ENCODE measurements at places on chromosomes 12 and 14.

DNA sequence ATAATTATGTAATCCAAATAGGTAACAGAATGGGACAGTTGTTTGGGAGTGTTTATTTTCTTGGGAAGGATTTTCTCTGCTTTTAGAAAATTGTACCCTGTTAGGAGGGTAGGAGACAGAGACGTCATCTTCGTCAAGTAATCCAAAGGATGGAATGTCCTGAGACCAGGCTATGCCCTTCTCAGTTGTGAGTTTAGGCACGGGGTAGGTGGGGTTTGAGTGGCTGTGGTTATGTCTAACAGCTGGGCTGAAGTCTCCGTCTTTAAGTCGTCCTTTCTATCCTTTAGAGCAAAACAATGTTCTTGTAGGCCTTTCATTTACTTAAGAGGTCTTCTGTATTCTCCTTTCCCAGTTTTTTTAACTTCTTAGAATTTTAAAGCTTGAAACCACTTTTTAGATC, 5.7 kb downstream of the SOCS2 start:
- no peak for DNase-seq

DNA sequence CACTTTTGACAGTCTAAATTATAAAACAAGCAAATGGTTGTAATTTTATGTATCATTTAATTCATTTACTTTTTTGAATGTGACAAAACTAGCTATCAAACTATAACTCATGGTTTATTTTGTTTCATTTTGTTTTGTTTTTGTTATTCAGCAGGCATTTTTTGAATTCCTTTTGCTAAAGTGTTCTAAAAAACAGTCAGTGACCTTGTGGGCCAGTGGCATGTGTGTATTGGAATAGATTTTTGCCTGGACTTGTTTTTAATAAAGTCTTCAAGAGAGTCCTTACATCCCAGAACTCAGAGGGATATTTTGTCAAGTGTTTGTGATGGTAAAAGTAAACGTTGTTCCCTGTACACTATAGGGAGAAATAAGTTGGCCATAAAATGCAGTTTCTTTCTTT, 369.7 kb upstream of the SYT1 start:
- DNase-seq, result no peak

DNA sequence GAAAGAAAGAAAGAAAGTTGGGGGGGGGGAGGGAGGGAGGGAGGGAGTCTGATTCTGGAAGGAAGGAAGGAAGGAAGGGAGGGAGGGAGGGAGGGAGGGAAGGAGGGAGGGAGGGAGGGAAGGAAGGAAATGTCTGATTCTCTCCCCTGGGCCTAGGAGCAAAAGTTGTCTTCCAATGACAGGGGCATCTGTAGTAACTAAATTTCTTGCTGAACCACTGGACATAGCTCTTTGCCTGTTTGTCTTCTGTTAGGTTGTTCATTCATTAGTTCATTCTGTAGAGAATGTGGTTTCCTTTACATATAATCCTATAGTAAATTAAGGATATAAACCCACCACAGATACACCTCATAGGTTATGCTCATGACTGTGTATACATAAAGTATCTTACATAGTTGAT, 59.9 kb downstream of the GPR68 start:
- no peak for DNase-seq

GRCh38 chr14:70043001-70043400, 145.8 kb downstream of the SLC8A3 start:
- DNase-seq, result no peak

DNA sequence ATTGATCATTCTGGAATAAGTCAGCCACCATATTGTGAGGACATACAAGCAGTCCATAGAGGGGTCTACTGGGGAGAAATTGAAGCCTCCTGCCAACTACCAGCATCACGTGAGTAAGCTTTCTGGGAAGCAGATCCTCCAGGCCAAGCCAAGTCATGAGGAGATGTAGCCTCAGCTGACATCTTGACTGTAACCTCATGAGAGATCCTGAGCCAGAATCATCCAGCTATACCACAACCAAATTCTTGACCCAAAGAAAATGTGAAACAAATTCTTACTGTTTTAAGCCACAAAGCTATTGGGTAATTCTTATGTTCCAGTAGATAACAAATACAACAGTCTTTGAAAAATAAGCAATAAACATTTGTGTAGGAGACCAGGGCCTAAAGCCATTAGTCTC, 479.4 kb upstream of the DCN start:
- DNase-seq, result no peak

DNA sequence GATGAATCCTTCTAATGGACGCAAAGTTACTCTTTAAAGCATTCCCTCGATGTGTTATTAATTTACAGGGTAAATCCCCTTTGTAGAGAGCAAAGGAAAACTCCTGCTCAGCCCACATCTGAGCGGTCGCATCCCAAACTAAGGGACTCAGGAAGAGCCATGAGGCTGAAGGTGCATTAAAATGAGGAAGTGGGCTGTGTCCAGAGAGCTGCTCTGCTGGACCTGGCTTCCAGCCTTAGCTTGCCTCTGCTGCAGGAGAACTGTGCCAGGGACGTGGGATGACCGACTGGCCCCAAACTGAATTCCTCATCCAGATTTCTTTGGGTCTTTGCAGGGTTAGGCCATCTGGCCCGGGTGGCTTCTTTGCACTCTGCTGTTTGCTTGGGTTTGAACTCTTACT, 88.3 kb downstream of the FBXW8 start:
- DNase-seq, result no peak

- DNase-seq, result no peak
Measured at GRCh38 chr12:114152890-114153289, 186.8 kb upstream of the RBM19 start.

DNA sequence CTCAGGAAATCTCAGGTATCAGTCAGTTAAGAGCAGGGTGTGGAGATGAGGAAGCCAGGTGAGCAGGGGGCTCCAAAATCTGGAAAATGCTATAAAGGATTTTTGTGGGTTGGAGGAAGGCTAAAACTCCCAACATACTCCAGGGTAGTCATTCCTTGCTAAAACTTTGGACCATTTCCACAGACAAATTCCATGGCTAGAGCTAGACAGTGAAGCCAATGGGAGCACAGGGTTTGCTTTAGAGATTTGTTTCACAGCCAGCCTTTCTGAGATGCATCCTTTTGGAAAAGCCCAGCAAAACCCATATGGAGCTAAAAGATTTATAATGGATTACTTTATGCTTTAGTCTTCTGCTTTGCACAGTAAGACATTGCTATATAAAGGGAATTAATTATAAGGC, 146.5 kb downstream of the SAMD4A start:
- no peak for DNase-seq

GRCh38 chr12:25825446-25825845, 133.0 kb upstream of the RASSF8 start:
- no peak for DNase-seq

- no peak for DNase-seq
Measured at GRCh38 chr12:71303199-71303598, 136.4 kb upstream of the LGR5 start.

GRCh38 chr14:71931492-71932228, 569 bp upstream of the RGS6 start:
- DNase-seq, result peak; percentile 16

DNA sequence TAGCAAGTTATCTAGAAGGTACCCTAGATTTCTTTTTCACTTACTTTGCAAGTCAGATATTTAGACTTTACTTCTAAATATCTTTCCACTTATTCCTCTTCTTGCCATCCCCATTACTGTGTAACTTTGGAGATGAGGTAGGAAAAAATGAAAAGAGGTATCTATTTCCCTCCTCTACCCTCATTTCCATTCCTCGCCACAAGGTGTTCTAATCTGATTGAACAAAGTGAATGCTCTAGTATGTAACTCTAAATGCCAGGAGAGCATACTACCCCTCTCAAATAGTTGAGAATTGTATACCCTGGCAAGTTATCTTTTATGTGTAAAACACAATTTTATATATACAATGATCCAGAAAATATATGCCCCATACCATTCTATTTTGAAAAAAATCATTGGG, 1.7 kb upstream of the LDHB start:
- no peak for DNase-seq

- DNase-seq, result peak; percentile 14
Measured at GRCh38 chr14:56490379-56490778, 89.2 kb upstream of the TMEM260 start.

DNA sequence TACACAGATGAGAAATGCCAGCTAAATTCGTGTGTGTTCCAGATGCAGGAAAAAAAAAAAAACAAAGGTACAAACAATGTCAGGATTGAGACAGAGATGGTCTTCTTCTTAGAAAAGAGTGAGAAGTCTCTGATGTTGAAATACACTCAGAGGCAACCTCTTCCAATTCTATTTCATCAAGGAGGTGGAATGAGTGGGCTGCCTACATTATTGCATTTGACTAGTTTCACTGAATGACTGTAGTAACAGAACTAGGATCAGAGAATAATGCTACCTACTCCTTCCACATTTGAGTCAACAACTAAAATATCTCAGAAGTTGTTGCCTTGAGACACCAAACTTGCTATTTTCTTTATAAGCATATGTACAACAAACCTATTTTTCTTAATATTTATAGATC, 1332.2 kb upstream of the FLRT2 start:
- no peak for DNase-seq

- no peak for DNase-seq
Measured at GRCh38 chr14:33793398-33794110, 157.3 kb downstream of the EGLN3 start.

GRCh38 chr14:30584058-30584630, 25.2 kb downstream of the G2E3 start:
- DNase-seq, result no peak

- DNase-seq, result no peak
Measured at GRCh38 chr12:118292836-118293235, 79.9 kb downstream of the TAOK3 start.

GRCh38 chr12:80553316-80553715, 109.3 kb downstream of the PTPRQ start:
- no peak for DNase-seq

- DNase-seq, result no peak
Measured at GRCh38 chr12:106299202-106299774, 3.2 kb upstream of the TCP11L2 start.

GRCh38 chr12:11896417-11896929, 174.3 kb upstream of the BCL2L14 start:
- peak; percentile 34 for DNase-seq

GRCh38 chr14:84975241-84975902, 554.6 kb upstream of the FLRT2 start:
- no peak for DNase-seq

- DNase-seq, result no peak
Measured at GRCh38 chr14:93994919-93995682, 2.0 kb upstream of the CCDC197 start.

DNA sequence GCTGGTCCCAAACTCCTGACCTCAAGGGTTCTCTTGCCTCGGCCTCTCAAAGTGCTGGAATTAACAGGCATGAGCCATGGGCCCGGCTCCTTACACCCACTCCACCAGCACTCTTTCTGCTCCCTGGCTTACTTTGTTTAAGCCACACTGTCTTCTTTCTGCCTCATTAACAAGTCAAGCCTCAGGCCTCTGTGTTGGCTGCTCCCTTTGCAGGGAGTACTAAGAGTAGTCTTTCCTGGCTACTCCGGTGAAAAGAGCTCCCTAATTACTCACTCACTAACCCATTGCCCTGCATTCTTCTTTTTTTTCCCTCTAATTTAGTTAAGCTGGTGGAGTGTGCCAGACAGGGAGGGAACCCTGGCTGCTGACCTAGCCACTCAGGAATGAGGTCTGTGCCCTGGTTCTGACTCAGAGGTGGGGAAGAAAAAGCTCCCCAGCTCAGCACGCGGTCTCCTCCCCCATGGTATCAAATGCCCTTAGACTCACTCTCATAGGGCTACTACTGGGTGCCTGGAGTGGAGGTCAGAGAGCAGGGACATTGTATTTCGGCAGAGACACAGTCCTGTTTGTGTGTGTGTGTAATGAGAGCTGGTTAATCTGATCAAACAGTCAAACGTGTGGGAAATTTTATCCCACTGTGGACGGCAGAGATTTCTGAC, 19.8 kb downstream of the GALNT6 start:
- DNase-seq, result peak; percentile 80

GRCh38 chr12:39571351-39571750, 48.3 kb downstream of the ABCD2 start:
- no peak for DNase-seq

- DNase-seq, result no peak
Measured at GRCh38 chr14:38211255-38211735, 3.6 kb downstream of the SSTR1 start.

- no peak for DNase-seq
Measured at GRCh38 chr12:19799216-19799615, 359.9 kb downstream of the AEBP2 start.

DNA sequence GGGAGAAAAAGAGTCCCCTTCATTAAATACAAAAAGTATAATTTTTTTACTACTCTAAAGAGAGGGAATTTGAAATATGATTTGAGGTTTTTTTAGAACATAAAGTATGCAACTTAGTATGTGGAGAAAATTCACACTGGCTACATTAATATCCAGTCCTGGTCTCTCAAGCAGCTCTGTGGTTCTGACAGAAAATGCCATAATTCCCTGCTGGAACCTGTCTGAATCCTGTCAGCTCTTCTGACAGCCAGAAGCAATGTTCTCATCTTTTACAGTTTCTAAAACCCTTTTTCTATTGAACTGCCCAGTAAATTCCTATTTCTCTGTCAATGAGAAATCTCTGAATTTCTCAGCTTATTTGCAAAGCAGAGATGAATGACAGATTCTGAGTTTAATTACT, 13.4 kb upstream of the NOVA1 start:
- no peak for DNase-seq

- no peak for DNase-seq
Measured at GRCh38 chr14:32136027-32136825, 59.1 kb downstream of the ARHGAP5 start.

- DNase-seq, result no peak
Measured at GRCh38 chr12:109680264-109681005, 33.2 kb upstream of the FAM222A start.

- DNase-seq, result peak; percentile 40
Measured at GRCh38 chr14:73264080-73264884, 27.0 kb downstream of the PAPLN start.

GRCh38 chr14:68195126-68195525, 375.5 kb downstream of the RAD51B start:
- no peak for DNase-seq

- DNase-seq, result no peak
Measured at GRCh38 chr12:98821232-98821631, 176.1 kb downstream of the APAF1 start.

GRCh38 chr12:20289520-20289919, 78.8 kb upstream of the PDE3A start:
- DNase-seq, result no peak
